ENCODE measurements at places on chromosomes 6 and 20.

GRCh38 chr20:33460711-33461110, 17.1 kb upstream of the SNTA1 start:
- DNase-seq: no peak

DNA sequence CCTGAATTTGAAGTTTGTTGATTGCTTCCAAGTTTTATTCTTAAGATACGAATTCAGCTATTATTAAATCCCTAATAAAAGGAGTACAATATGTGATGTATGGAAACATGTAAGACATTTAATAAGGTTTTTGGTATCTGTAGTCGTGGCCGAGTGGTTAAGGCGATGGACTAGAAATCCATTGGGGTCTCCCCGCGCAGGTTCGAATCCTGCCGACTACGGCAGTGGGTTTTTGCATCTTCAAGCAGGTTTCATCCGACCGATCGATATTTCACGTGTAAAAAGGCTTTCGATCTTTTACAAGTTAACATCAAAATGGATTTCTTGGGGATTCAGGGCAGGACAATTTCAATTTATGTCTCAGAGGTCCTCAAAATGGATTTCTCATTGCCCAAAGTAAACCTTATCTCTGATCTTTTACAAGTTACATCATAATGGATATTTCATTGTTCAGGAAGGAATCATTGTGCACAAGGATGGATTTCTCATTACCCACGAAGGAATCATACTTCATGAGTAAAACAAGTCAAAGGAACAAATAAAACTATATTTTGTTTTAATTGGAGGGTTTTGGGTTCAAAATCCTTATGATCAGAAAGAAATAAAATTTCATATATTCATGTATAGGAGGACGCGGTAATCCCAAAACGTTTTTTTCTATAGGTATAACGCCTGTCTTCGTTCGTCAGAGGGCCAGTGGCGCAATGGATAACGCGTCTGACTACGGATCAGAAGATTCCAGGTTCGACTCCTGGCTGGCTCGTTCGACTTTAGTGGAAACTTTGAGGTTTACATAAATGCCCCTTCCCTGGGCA, 37.3 kb upstream of the BTN3A2 start:
- DNase-seq: no peak

DNA sequence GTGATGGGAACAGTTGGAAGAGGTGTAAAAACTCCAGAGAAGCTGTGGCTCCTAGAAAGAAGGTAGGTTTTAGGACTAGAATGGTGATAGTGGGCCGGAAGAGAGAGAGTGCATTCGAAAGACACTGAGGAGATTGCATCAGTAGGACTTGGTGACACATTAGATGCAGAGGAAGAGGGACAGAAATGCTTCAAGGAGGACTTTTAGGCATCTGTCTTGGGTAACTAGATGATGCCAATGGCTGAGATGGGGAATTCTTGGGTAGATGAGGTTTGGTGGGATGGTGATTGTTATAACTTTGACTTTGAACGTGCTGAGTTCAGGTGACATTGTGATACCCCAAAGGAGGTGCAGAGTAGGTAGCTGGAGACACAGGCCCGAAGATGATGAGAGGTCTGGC, 196.5 kb downstream of the GMPR start:
- no peak for DNase-seq

DNA sequence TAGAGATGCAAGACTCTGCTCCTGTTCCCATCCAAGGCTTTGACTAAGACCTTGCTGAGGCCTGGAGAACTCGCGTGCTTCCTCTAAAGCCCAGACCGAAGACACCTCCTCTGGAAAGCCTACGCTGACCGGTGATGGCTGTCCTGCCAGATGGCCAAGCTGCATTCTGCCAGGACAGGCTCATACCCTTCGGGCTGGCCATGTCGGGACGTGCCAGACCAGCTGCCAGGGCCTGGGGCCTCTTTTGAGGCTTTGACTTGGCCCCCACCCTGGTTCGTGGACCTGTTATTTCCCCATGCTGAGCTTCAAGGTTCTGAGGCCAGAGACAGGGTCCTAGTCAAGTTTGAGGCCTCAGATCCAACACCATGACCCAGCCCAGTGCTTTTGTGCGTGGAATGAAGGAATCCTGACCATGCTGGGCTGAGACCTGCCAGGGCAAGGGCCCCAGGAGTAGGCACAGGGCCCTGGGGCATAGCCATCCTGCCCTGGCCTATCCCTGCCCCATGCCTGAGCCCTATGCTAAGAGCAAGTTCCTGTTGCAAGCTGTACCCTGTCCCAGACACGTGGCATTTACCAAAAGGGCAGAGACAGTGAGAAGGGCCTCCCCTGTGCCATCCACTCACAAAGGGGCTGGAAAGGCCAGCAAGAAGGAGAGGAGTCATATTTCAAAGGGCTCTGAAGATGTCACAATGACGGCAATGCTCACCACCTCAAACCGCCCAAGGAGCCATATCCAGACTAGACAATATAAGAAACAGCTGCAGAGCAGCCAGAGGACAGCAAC, 42.8 kb downstream of the MRPL14 start:
- DNase-seq: no peak

DNA sequence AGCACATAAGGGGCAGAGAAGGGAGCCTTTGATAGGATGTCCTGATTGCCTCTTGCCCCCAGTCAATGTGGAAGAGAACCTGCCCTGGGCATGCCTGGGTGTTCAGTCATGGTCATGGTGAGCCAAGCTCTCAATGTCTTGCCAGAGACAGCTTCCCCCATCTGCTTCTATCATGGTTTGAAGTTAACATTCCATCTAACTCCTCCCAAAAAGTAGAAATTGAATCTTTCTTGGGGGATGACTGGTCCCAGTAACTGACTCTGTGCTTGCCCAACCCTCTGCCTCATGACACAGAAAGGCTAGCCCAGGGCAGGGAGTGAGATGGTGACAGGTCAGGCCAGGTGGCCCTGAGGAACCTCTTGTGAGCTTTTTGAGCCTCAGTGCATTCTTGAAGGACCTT, 60.1 kb downstream of the ADTRP start:
- DNase-seq: no peak

DNA sequence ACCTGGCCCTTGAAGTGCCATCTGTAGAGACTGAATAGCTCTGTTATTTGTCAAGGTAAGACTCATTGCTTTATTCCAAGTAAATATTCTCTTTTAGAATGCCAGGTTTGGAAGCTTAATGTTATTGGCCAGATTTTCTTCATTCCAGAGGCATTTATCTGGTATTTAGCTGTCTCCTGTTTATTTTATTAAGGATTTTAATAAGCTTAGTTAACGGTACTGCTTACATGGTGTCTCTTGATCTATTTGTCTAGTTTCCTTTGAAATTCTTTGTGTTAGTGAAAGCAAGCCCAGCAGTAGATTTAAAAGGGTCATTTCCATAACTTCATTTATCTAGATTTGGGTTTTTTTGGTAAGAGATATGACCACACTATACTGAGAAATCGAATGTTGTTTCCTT, 7.7 kb downstream of the RALY start:
- no peak for DNase-seq

DNA sequence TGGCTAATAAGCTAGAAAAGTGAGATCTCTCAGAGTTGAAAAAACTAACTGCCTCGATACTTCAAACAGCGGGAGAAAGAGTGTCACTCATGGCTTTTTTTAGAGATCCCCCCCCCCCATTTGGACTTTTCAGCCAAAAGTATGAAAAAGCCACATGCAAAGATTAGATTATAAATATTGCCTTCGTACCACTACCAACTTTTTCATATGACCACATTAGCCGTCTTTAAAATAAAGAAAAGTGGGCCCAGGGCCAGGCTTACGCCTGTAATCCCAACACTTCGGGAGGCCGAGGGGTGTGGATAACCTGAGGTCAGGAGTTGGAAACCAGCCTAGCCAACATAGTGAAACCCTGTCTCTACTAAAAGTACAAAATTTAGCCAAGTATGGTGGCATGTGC, 4.4 kb downstream of the PGK2 start:
- no peak for DNase-seq

GRCh38 chr20:14375416-14375985, 38.1 kb upstream of the FLRT3 start:
- no peak for DNase-seq

DNA sequence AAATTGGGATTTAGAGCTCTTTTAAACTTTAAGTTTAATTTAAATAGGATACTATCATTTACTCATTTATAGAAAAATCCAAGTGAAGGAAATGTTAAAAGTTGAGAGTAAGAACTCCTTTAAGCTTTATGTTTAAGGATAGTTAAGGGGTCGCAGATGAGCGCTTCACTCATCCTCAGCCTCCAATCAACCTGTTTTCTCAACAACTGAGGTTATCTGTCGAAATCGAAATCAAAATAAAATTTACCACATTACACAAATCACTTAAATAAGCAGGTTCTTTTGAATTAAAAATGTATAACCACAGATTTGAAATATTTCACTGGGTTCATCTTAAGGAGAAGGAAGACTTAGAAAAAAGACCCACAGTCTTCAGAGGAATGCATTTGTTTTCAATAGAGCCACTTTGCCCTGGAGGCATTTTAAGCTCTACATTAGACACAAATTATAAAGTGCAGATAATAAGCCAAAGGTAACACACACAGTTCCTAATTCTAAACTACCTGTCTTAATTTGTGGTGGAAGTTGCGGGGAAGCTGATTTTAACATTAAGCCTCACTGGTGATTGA, 5.5 kb downstream of the PAX1 start:
- DNase-seq: no peak

GRCh38 chr6:139003751-139004150, 15.7 kb upstream of the REPS1 start:
- DNase-seq: no peak

GRCh38 chr6:69232496-69232895, 564.3 kb downstream of the LMBRD1 start:
- no peak for DNase-seq

- no peak for DNase-seq
Observed at GRCh38 chr6:16803294-16804200, 42.3 kb upstream of the ATXN1 start.

DNA sequence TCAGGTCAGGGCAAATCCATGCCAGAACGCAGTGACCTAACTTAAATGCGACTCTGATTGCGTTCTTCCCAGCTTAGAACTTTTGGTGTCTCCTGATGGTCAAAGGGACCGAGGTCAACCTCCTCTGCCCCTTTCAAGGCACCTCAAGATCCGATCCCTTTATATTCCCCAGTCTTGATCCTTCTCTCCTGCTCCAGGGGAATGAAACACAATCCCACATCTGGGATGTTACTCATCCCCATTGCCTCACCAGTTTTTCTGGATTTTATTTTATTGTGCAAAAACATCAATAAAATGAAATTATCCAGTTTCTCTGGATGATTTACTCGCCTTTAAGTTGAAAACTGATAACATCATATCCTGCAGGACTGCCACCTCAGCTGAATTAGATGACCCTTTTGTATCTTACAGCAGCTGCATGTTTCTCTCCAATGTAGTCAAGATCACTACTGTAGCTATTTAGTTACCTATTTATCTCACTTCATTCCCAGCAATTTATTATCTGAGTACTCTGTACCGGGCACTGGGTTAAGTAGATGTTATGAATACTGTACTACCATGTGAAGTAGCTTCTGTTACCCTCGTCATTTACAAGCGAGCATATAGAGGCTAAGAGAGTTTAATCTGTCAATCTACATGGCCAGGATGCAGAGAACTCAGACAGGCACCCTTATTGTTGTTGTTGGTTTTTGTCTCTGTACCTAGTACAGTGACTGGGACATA, 44.0 kb downstream of the IRAK1BP1 start:
- no peak for DNase-seq

GRCh38 chr6:112214739-112215269, 39.6 kb downstream of the LAMA4 start:
- DNase-seq: no peak

- DNase-seq: no peak
Observed at GRCh38 chr6:39029156-39030011, 19.2 kb upstream of the GLP1R start.

GRCh38 chr6:28064272-28064671, 16.1 kb upstream of the ZNF165 start:
- DNase-seq: no peak

GRCh38 chr20:46350201-46350985, 42.1 kb upstream of the CDH22 start:
- no peak for DNase-seq

Data from stimulated activated CD8-positive, alpha-beta memory T cell treated with anti-CD3 and anti-CD28 coated beads, Interleukin-2, amount 100 ng/mL, for 1 hour (primary cell).